ENCODE measurements at places on chromosomes 2 and 18.
A peak's percentile ranks its signal among the peaks of the same experiment; 100 is the strongest.

- DNase-seq, result peak; percentile 35
These were observed 69.6 kb downstream of the TRAPPC12 start for GRCh38 chr2:3449086-3449485.

DNA sequence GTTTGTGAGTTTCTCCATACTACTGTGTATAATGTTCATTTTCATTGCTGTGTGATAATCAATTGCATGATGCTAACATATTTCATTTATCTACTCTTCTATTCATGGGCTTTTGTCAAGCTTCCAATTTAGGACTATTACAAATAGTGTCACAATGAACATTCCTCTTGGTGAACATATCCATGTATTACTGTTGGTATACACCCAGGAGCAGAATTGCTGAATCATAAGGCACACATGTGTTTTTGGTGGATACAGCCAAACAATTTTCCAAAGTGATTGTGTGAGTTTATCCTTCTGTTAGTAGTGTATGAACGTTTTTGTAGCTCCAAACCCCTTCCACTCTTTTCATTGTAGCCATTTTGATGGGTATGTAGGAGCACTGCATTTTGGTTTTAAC lies 101.6 kb upstream of the COPS8 start:
- DNase-seq, result no peak

- DNase-seq, result no peak
These were observed 1202.8 kb upstream of the ACVR2A start for GRCh38 chr2:146642066-146642465.

DNA sequence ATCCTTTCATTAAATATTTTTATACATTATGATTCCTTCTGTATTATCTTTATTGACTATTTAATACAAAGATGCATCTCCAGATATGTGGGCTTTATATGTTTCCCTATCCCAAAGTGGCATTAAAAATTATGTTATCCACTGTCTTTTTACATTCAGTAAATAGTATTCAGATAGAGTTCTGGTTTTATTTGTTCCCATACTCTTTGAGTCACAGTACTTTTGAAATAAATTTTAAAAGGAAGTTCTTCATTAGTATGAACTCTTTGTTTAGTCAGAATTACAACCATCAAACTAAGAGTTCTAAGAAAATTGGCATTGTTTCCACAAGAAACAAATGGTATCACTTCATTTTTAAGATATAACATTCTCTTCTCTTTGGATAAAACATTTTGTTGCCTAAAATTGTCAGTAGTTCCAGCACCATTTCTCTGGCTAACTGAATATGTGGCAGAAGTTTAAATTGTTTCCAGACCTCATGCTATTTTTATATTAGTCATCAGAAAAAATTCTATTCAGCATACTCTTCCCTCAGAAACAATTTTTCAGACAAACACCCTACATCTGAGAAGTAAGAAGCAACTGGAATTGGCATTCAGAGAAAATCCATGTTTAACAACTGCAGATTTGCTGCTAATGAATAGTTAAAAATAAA lies 88.5 kb upstream of the COL5A2 start:
- no peak for DNase-seq

DNA sequence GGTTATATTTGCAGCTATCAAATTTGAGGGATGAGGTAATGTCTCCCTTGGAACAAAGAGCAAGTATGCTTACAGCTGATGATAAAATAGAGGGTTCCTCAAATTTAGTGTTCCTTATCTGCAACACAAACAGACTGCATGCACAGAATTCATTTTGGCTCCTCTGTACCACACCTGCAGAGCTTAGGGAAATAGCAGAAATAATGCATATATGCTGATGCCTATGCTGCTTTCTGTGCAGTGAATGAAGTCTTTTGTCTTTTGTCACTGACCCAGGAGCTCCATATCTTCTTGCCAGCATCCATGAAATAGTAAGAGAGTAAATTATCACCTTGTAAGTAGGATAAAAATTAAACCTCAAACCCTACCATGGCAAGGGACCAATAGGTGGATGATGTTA lies 69.8 kb downstream of the NCKAP1 start:
- DNase-seq, result no peak

GRCh38 chr2:33160191-33160590 lies 213.4 kb downstream of the LTBP1 start:
- DNase-seq, result no peak

DNA sequence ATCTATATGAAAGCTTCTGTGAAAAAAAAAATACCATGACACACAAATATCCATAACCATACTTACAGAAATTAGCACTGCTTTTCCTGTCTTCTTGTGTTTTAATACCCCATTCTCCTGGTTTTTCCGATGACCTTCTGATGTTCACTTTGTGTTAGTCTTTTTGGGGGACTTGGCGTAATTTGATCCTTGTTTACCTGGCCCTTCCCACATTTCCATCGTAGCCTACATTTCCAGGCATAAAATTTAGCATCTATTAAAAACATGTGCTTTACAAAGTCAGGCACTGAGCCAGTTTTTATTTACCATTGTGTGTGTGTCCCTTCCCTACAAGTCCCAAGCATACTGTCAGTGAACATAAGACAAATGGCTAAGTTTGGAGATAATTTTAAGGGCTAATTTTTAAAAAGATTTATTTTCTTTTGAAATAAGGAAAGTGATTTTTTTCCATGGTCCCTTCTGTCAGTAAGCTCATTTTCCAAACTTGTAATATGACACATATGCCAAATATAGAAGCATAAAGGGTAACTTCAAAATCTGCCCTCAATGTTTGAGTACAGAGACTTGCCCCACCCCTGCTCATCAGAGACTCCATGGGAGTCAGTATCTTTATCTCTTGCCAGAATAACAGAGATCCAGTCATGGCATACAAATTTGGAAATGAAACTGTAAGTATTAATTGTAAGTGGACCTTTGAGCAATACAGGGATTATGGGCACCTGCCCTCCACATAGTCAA lies 27.3 kb downstream of the SESTD1 start:
- DNase-seq, result no peak

GRCh38 chr2:209534228-209534627 lies 110.4 kb downstream of the MAP2 start:
- no peak for DNase-seq

GRCh38 chr18:79452190-79452990 lies 56.7 kb downstream of the NFATC1 start:
- no peak for DNase-seq

DNA sequence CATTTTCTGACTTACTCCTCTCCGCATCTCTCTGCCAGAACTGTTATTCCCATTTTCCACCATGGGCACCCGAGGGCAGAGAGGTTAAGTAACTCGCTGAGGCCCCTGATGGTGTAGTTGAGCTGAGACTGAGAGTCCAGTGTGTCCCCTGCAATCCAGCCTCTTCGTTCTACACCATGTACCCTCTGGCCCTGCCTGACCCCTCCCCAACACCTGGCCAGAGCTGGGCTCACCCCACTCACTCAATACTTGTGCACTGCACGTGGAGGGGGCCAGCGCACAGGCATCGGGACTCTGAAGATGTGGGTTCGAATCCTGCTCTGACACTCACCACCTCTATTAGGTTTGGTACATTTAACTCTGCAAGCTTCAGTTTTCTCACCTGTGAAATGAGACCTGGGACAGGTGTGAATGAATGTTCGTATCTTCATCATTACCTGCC lies 24.3 kb upstream of the FOSL2 start:
- DNase-seq, result no peak

GRCh38 chr2:220969348-220969747 lies 602.8 kb downstream of the EPHA4 start:
- DNase-seq, result no peak

GRCh38 chr2:159267921-159268320 lies 18.6 kb downstream of the WDSUB1 start:
- DNase-seq, result no peak

DNA sequence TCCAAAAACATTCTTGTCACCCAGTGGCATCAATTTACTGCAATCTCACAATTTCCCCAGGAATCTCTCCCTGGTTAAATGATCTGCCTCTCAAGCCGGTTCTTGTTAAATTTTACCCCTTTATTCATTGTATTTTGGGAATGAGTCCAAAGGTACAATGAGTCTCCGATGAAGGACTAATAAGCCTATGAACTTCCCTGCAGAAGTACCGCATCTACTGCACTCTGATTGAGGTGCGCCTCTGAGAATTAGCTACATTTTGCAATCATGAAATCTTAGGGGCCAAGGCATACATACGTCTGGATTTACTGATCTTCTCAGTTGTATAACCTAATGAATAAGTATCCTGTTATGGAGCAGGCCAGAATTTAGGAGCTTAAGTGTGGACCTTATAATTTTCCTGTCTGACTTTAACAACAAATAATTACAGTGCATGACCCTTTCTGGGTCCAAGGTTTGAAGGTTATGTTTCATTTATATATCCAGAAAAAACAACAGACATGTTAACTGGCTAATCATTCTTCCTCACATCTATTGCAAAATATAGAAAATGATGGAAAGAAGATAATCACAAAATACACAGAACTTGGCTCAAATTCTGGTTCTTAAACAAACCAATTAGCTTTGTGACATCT lies 261.8 kb upstream of the NRXN1 start:
- DNase-seq, result no peak

- no peak for DNase-seq
These were observed 45.2 kb upstream of the SP5 start for GRCh38 chr2:170669909-170670308.

DNA sequence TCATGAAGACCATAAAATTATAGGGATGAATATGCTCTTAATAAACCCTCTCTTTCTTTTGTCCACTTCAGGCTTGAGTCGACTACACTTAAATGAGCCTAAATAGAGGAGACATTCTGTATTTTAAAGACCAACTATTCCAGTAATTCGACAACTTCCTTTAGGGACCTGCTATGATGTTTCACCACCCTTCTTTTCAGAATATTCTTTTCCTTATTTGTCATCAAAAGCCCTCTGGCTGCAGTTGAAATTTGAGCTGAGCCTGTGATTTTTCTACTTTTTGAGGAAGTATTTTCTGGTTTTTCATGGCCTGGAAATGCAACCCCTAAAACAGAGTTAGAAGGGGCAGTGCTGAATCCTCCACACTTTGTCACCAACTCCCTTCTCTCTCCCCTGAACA lies 287.0 kb downstream of the EPHA4 start:
- no peak for DNase-seq
